Stimulated activated CD4-positive, alpha-beta T cell treated with anti-CD3 and anti-CD28 coated beads, Interleukin-1b, Interleukin-23, amount 100 ng/mL, for 1 hour (primary cell): ENCODE measurements at places on chromosomes 2 and 18.

- no peak for DNase-seq
Observed at GRCh38 chr2:232541195-232541960, 1.9 kb downstream of the CHRNG start.

- no peak for DNase-seq
Observed at GRCh38 chr2:105329197-105329554, 359 bp downstream of the TGFBRAP1 start.

DNA sequence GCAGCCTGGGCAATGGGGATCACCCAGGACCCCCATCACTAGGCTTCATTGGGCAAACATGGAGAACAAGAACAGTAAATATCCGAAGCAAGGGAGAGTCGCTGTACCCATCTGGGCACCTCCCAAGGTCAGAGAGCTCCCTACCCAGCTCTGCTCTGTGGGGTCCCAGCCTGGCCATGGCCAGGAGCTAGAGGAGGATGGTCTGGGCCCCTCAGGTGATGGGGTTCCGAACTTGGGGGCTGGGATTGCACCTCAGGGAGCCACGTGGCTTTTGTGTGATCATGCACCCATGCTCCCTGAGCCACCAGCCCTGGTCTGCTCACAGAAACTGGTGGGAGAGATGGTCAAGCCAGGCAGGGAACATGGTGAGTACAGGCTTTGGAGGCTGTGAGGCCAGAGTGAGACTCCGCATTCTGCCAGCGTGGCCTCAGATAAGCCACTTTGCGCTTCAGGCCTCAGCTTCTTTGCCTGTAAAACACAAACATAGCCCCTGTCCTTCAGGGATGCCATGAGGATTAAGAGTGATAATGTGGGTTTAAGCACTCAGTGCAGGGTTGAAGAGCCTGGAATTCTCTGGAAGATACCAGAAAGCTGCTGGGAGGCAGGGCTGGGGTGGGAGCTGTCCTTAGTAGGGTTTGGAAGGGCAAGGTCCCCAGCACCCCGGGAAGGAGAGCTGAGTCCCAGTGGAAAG, 3.0 kb upstream of the NMUR1 start:
- DNase-seq = no peak

DNA sequence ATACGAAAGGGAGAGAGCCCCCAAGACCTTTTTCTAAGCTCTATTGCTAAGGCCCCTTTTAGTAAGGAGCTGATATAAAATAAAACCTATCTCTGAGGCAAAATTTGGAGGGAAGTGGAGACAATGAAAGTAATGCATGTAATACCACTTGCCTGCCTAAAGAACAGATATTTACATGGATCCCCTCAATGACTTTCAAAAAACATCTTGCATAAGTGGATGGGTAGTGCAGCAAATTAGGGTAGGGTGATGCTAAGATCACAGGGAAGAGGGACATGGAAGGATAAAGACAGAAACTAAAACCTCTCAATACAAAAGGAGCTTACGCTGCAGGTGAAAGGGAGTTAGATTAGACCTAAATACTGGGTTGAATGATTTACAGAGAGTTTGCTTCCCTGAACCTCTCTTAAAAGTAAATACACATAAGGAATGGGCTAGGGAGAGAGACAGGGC, 1.1 kb downstream of the ZNF513 start:
- no peak for DNase-seq

GRCh38 chr2:102084651-102085050, 57.9 kb upstream of the IL1R1 start:
- DNase-seq = no peak

DNA sequence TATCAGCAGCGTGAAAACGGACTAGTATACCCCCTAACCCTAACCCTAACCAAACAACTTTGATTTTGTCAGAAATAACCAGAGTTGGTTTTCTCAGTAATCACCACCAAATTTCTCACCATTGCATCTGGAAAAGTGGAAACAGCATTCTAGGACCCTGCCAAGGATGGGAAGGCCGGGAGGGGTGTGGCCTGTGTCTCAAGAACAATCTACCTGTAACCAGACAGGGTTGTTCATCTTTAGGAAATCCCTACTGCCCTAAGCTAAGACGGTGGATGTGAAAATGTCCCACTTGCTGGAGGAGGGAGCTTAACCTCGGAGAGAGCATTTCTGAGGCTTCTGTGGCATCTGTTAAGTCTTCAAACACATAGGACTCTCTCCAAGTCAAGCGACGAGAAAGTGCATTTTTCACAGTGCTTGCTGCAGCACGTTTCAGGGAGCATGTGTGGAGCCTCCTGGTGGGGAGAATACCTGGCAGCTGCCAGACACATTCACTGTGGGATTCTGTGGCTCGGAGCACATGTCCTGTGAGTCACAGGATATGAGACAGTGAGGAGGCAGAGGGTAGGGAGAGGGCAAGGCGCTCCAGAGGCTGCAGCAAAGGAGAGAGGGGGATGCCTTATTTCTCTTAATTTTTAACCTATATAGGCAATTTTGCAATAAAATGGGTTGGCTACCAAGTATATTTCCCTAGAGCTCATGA, 207.5 kb downstream of the SPP2 start:
- no peak for DNase-seq

- no peak for DNase-seq
Observed at GRCh38 chr2:234341306-234341985, 155.4 kb downstream of the ARL4C start.

DNA sequence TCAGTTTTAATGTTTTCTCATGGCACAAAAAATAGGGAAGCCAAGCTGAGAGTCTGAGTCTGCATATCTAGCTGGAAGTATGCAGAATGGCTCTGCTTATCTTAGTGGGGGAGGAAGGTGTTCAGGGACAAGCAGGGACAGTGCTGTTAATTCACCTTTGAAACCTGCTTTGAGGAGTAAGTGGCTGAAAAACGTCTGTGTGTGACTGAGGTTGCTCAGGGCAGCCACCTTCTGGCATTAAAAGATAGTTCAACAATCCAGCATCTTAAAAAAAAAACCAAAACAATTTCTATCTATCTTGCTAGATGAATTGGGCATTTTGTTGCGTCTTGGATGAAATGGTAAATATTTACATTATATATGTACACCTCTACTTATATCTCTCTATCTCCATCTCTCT, 2.0 kb upstream of the TRPM8 start:
- DNase-seq = no peak

GRCh38 chr2:108199726-108200125, 40.0 kb upstream of the SULT1C3 start:
- DNase-seq = no peak

DNA sequence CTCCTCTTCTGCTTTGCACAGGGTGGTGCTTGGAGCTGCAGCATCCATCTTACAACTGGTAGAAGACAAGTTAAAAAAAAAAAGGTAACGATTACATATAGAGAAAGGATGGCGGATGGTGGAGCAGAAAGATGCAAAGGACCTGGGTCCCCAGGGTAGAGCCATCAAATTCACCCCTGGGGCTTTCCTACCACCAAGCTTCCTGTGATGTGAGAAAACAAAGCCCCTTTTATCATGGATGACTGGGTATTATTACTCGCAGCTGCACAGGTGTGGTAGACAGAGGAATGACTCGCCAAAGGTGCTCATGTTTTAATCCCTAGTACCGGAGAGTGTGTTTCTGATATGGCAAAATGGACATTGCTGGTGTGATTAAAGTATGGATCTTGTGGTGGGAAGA, 1.3 kb upstream of the ACOXL start:
- no peak for DNase-seq

GRCh38 chr18:39259736-39260135, 1694.1 kb upstream of the CELF4 start:
- no peak for DNase-seq

- no peak for DNase-seq
Observed at GRCh38 chr2:8421658-8422449, 260.0 kb upstream of the ID2 start.

- DNase-seq = no peak
Observed at GRCh38 chr2:111685342-111685741, 198.7 kb downstream of the ANAPC1 start.

DNA sequence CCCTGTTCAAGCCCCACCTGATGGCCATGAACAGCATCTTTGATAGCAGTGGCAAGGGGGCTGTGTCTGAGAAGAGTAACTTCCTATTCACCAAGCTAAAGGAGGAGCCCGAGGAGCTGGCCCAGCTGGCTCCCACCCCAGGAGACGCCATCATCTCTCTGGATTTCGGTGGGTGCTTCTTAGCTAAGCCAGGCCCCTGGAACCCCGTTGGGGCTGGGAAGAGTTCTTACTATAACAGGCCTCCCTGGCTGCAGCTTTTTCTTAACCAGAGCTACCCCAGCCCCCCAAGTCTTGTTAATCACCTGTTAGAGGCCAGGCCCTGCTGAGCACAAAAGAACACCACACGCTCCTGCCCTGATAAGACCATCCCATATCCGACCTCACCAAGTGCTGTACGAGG, 79.4 kb downstream of the EPAS1 start:
- DNase-seq = no peak

DNA sequence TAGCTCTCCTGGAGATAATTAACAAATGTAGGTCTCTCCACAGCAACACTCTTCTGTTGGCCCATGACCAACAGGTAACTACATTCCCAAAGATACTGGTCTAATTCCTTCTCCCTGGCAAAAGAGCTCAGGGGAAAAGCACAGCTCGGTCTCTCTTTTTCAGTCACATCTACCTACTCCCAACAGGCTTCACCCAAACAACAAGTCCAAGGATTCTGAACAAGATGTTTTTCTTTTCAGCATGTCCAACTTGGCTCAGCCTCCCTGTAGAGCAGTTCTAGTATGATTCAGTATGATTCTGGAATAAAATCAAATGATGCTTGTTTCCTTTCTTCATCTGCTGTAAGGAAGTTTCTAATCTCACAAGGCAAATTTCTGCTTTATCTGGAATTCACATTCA, 1704.8 kb upstream of the PIK3C3 start:
- DNase-seq = no peak
